ENCODE measurements at places on chromosomes 2 and 18.

DNA sequence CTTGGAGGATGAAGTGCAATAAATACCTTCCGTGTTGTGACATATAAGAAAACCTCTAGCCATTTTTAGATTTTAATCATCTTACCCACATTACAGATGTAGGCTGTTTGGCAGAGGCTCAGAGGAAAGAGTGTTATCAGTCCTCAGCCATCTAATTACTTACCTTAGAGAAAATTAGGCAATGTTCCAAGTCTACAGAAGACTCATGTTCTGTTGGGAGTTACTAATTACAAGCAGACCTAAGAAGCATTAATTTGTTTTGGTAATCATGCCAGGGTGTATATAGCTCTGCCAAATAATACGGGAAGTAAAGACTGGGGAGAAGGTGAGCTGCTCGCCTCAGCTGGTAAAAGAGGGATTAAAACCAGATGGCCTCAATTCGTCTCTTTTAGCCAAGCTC is 125.8 kb upstream of the PGAP1 start:
- DNase-seq = no peak

- no peak for DNase-seq
These were observed 61.3 kb upstream of the PAX3 start for GRCh38 chr2:222360146-222360545.

DNA sequence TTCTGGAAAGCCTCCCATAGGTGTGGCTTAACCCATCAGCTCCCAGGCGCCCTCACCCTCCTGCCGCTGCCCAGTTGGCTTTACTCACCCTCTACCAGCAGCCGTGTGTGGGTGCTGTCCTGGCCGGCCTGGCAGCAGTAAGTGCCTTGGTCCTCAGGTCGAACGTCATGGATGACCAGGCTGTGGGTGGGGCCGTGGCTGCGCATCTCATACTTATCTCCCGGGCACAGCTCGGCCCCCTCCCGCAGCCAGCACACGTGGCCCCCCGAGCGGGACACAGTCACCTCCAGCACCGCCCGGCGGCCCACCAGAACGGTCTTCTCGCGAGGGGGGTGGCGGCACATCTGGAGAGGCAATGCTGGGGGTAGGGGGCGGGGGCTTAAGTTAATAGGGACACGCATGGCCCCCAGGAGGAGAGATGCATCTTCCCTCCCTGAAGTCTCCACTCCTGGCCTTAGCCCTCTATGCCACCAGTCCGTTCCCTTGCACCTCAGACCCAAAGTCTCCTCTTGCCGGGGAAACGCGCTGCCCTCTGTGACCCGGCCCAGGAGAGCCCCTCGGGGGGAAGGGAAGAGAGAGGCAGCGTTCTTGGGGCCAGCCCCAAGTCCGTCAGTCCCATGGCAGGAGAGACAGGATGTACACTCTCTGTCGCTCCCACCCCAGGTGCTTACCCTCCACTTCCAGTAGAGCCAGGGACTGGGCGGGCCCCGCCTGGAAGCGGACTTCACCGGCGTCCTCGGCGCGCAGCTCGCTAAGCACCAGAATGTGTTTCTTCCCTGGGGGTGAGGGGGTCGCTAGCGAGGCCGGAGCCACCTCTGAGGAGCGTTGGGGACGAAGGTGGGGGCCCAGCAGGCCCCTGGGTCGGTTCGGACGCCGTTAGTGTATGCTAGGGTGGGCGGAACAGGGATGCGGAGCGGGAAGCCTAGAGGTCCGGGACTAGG is 7.9 kb downstream of the TMEM198 start:
- no peak for DNase-seq

GRCh38 chr2:201999279-201999678 is 34.4 kb upstream of the FZD7 start:
- no peak for DNase-seq

GRCh38 chr2:124024561-124025170 is 421 bp upstream of the CNTNAP5 start:
- DNase-seq = no peak

GRCh38 chr2:46978723-46979122 is 63.1 kb upstream of the MCFD2 start:
- DNase-seq = no peak

DNA sequence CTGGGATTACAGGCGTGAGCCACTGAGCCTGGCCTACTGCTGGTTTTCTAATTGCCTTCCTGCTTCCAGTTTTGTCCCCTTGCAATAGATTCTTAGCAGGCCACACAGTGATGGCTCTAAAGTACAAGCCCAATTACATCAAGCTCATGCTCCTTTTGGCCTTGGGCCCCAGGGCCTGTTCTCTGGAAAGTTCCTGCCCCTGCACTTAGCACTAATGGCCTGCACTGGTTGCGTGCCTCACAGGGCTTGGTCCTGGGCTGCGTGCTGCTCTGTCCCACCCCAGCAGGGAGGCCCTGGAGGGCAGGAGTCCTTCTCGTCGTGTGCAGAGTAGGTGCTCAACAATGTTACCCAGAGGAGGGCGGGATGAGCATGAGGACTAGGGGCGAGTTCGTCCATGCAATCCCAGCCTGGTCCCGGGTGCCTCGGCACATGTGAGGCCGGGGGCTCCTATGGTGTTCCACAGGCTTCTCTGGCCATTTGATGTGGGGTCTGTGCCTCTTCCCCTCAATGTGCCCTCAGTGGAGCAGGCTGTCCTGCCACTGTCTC is 51.7 kb downstream of the PDCL3 start:
- DNase-seq = no peak

- no peak for DNase-seq
These were observed 2.4 kb downstream of the C2orf42 start for GRCh38 chr2:70188460-70188859.

GRCh38 chr2:33441235-33441810 is 35.1 kb upstream of the RASGRP3 start:
- peak; percentile 2 for DNase-seq

GRCh38 chr2:172877826-172878225 is 142.2 kb downstream of the RAPGEF4 start:
- no peak for DNase-seq

- no peak for DNase-seq
These were observed 76.6 kb downstream of the CPO start for GRCh38 chr2:207015901-207016300.

Data from stimulated activated CD8-positive, alpha-beta memory T cell treated with anti-CD3 and anti-CD28 coated beads, Interleukin-7, amount 100 ng/mL, for 1 hour (primary cell).